Activated CD8-positive, alpha-beta memory T cell treated with anti-CD3 and anti-CD28 coated beads for 1 hour (primary cell): ENCODE measurements at places on chromosomes 13 and 19.

DNA sequence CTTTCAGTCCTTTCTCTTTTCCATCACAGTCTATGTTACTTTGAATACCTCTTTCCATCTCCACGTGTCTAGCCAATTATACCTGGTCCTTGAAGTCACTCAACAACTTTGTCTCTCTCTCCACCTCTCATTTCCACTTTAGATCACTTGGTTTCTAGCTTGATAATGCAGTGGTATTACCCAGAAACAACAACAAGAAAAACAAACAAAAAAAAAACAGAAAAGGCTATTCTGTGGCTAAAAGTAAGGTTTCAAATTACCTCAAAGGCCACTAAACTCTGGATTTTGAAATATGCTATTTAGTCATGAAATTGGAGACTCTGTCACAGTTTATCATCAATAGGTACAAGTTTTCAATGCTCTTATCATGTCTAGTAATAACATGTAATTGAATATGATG is 184.8 kb downstream of the PCDH9 start:
- no peak for DNase-seq

DNA sequence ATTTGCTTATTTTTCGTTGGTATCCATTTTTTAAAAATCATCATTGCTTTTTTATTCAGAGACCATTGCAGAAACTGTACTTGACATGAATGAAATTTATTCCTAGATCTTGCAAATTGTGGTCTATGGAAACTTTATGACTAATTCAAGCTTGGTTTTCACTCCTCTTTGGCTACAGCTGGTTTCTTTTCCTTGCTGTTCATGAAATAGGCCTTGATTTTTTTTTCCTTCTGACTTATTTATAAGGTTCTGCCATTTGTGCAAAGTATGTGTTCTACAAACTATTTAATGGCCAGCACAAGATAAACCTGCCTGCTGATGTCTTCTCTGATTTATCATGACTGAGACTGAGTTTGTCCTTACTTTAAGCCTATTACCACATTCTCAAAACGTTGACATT is 764.0 kb upstream of the SLITRK5 start:
- no peak for DNase-seq

- no peak for DNase-seq
Observed at GRCh38 chr19:9219489-9219888, at the start of gene OR7D4. Gene OR7D4 (minus strand): TSS chr19:9219589. CDS start chr19:9214837, 4,752 bp downstream.

DNA sequence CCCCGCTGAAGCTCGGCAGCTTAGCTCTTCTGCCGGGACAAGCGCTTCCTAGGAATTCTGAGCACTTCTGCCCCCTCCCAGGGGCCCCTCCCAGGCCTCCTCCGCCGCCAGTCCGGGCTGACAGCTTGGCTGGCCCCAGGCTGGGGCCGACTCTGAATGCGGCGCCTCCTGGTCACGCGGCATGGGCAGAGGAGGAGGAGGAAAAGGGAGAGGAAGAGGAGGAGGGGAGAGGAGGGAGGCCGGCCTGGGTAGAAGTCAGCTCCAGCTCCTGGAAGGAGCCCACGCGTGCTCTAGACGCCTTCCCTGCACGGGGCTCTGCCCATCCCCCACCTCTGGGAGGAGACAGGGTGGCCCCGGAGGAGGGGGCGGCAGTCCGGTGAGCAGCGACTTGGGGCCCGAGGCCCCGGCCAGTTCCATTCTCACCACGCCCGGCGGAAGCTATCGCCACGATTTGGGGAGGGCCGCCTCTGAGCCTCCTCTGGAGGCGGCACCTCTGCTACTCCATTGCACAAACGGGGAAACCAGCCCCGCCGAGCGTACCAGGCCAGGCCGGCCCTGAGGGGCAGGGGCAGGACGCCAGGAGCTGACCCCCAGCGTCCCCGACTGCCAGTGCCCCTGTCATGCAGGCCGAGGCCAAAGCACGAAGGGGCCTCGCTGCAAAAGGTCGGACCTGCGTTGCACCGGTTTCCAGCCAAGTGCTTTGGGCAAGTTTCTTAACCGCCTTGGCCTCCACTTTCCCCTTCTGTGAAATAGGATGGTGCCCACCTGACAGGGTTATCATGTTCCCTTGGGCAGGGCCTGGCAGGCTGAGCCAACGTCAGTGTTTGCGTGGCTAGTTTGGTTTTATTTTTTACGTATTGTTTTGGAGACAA is 31.6 kb downstream of the CCNE1 start:
- DNase-seq: no peak

DNA sequence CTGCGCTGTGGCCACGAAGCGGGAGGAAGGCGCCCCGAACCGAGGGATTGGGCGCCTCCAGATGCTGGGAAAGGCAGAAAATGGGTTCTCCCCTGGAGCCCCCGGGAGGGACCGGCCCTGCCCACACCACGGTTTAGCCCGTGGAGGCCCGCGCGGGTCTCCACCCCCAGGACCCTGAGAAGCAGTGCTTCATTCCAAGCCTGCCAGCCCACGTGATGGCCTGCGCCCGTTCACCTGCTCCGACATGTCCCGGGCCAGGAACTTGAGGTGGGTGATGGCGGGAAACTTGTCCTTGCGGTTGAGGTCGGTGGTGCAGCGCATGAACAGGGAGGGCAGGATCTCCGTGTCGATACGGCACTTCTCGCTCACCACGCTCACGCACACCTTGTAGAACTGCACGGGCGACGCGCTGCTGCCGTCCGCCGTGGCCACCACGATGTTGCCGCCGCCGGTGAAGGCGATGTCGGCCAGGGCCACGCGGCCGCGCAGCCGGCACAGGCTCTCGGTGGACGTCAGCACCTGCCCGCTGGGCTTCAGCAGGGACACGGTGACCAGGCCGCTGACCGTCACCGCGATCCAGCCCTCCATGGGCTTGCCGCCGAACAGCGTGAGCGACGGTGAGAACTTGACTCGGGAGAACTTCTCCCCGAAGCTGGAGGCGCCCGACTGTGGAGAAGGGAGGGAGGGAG is 7.3 kb downstream of the MED16 start:
- no peak for DNase-seq

DNA sequence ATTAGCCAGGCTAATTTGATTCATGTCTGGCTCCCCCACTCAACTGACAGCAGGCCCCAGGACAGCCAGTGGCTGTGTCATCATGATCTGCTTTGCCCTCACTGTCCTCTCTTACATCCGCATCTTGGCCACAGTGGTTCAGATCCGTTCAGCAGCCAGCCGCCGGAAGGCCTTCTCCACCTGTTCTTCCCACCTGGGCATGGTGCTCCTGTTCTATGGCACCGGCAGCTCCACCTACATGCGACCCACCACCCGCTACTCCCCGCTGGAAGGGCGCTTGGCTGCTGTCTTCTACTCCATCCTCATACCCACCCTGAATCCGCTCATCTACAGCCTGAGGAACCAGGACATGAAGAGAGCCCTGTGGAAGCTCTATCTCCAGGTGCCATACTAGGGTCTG is 79.7 kb downstream of the PEG3 start:
- no peak for DNase-seq
